ENCODE measurements at places on chromosomes 4 and X. TPM values are rescaled to one million over a fixed set of nuclear protein-coding genes. Genes with fewer than 3 reads are reported as not detected.

CD99L2 gene
- total RNA-seq: 82.1 TPM

EVC2 gene
- total RNA-seq: 1.8 TPM

SOWAHD gene
- not detected for total RNA-seq

- no peak for DNase-seq
Measured at GRCh38 chr4:67236788-67237187, 308.5 kb downstream of the CENPC start.

DNA sequence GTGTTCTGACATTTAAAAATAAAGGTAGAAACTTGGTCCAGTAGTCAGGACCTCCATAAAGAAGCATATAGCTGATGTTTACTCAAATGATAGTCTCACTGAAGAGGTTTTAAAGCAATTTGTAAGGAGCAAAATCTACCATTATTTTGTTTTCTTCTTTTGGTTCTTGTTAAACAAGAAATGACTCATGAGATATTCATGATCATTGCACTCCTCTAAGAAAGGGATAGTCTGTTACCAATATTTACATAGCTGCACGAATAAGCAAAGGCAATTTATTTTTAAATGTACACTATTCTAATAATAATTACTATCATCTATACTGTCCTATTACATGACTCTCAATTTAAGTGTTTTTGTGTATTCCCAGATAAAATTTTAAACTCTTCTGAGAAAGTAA is 397.9 kb downstream of the FAM47B start:
- no peak for DNase-seq

GRCh38 chr4:35358001-35358584 is 886.2 kb downstream of the ARAP2 start:
- no peak for DNase-seq

DNA sequence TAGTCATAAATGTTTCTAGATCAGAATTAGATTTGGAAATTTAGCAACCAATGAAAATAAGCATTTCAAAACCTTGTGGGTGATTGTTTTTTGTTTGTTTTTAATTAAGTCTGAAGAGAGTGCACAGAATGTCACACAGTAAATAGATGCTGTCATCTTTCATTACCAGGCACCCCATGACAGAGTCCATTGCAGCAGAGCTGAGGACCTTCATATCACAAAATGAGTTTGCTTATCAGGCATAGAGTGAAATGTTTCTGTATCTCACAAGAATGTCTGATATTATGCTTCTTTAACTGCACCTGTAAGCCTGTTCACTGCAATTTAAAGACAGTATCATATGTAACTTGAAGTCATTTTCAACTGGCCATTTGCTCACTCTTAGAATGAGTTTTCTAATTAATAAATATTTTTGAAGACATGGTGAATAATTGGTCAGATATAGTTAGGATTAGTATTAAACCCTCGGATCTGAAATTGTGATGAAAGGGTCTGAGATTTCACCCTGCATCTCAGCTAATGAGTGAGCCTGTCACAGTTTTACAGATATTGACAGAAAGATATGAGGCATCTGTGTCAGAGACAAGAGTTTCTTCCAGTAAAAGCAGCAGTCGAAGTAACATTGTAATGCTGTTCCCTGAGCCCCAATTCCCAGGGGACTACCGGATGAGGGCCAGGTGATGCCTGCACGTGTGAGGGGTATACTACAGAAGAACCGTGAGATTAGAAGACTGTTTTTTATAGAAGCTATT is 416.4 kb downstream of the CCSER1 start:
- DNase-seq: no peak

DNA sequence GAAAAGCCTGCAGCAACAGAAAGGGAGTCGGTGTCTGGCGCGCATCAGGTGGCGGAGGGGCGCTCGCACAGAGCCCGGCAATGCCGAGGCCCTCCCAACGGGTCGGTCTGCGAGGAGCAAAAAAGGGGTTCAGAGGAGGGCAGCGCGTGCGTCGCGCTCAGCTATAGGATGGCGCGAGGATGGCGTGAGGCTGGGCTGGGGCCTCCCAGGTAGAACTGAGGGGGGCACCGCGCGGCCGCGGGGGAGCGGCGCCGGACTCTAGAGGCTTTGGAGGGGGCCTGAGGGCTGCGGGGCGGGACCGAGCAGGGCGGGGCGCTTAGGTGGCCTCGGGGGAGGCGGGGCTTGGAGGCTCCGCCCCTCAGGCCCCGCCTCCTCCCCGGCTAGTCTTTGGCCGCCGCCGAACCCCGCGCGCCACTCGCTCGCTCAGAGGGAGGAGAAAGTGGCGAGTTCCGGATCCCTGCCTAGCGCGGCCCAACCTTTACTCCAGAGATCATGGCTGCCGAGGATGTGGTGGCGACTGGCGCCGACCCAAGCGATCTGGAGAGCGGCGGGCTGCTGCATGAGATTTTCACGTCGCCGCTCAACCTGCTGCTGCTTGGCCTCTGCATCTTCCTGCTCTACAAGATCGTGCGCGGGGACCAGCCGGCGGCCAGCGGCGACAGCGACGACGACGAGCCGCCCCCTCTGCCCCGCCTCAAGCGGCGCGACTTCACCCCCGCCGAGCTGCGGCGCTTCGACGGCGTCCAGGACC is at the start of gene PGRMC1:
PGRMC1 (plus strand) TSS at position 414 of the 751 bp plus-strand sequence; CDS start at position 493, 79 bp downstream.
- peak; percentile 89 for DNase-seq

- no peak for DNase-seq
Measured at GRCh38 chr4:128782076-128782715, 27.3 kb upstream of the JADE1 start.

- no peak for DNase-seq
Measured at GRCh38 chrX:426881-427280, 40.2 kb upstream of the PPP2R3B start.
